ENCODE measurements at places on chromosomes 6 and 20. TPM values are rescaled to one million over a fixed set of nuclear protein-coding genes. Genes with fewer than 3 reads are reported as not detected.

The ADGRF4 gene
- total RNA-seq = not detected

The SNX9 gene
- 29.1 TPM for total RNA-seq

The ASIP gene
- total RNA-seq = not detected

The C20orf144 gene
- total RNA-seq = 0.08 TPM

The PXMP4 gene
- total RNA-seq = 5.6 TPM

The GPR6 gene
- not detected for total RNA-seq

The PAK5 gene
- total RNA-seq = not detected

The APOM gene
- 1.8 TPM for total RNA-seq

The TINAG gene
- total RNA-seq = not detected

The LINC00237 gene
- total RNA-seq = not detected

The C20orf202 gene
- total RNA-seq = not detected

The TBC1D20 gene
- total RNA-seq = 27.2 TPM

The AGER gene
- total RNA-seq = 0.65 TPM

The ETV7 gene
- 0.48 TPM for total RNA-seq

The MLN gene
- not detected for total RNA-seq

The UST gene
- total RNA-seq = 8.9 TPM

The CST2 gene
- total RNA-seq = not detected

The MAS1 gene
- total RNA-seq = not detected

The TGM2 gene
- 262 TPM for total RNA-seq

The MYT1 gene
- not detected for total RNA-seq

The SCUBE3 gene
- total RNA-seq = 0.16 TPM

The XKR7 gene
- not detected for total RNA-seq

The CFAP206 gene
- total RNA-seq = 0.39 TPM

The ID1 gene
- total RNA-seq = 238 TPM

The SMLR1 gene
- not detected for total RNA-seq

The HLA-DQA1 gene
- not detected for total RNA-seq

The CCM2L gene
- total RNA-seq = 0.13 TPM

The KIAA0408 gene
- total RNA-seq = 1.6 TPM

The LST1 gene
- total RNA-seq = not detected

The SLC17A3 gene
- total RNA-seq = not detected

The TDP2 gene
- 14.3 TPM for total RNA-seq
